Progenitor cell of endocrine pancreas (in vitro differentiated cells): ENCODE measurements at places on chromosomes 2 and 18. TPM values are rescaled to one million over a fixed set of nuclear protein-coding genes. Genes with fewer than 3 reads are reported as not detected.

DNA sequence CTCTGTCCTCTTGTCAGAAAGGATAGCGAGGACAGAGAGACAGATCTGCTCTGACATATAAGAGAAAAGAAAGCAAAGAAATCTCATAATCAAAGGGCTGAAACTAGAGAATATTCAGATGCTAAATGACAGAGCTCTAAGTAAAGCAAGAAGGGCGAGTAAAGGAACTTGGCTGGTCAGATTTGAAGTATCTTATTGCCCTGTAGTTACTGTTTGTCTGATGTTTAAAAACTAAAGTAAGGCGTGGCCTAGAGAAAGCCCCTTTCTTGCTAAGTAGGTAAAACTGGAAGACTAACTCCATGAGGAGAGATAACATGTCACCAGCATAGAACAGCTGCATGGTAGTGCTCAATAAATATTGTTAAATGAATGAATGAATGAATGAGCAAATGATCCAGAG lies 70.0 kb downstream of the CRACDL start:
- no peak overlapping the region for H3K27ac ChIP-seq
- no peak overlapping the region for H3K4me3 ChIP-seq
- H3K27me3 ChIP-seq = no peaks in the 10 kb centered on the region

DNA sequence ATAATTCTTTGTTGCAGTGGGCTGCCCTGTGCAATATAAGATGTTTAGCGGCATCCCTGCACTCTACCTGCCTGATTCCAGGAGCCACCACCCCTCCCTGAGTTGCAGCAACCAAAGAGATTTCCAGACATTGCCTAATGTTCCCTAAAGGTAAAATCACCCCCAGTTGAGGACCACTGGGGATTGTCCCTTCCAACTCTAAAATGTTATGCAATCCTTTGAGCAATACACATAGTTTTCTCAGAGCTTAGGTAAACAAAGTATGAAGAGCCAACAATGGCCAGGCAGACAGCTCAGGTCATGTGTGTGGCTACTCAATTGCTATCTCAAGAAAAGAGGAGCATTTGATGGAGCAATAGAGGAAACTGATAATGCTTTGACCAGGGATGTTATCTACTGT lies 87.0 kb downstream of the XDH start:
- no peak overlapping the region for H3K27ac ChIP-seq
- H3K4me1 ChIP-seq = peaks cover 7% of the 10 kb centered on the region
- DNase-seq = no peak
- no peak overlapping the region for H3K4me3 ChIP-seq
- peaks cover 21% of the 10 kb centered on the region for H3K27me3 ChIP-seq
- no peaks in the 10 kb centered on the region for H3K36me3 ChIP-seq

DNA sequence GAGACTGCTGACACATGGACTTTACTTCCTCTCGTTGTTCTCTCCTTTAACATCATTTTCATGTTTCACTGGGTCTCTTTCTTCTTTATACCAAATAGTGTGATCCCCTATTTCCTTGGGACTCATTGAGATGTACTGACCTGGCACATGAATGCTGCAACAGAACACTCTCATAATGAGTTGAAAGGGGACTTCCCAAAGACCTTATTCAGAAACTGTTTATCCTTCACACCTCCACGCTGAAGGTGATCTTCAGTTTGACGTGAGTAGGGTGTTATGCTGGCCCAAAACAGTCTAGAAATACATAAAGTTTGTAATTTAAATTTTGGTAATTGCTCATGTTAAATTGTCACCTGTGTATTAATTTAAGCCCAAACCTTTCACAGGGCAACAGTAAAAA lies 1096.8 kb upstream of the GYPC start:
- H3K4me1 ChIP-seq = peaks cover 3% of the 10 kb centered on the region
- no peak overlapping the region for H3K4me3 ChIP-seq
- no peaks in the 10 kb centered on the region for H3K27me3 ChIP-seq
- no peak overlapping the region for H3K27ac ChIP-seq
- no peak for DNase-seq
- H3K36me3 ChIP-seq = no peaks in the 10 kb centered on the region

- H3K27me3 ChIP-seq = no peaks in the 10 kb centered on the region
- peaks cover 21% of the 10 kb centered on the region for H3K36me3 ChIP-seq
- H3K27ac ChIP-seq = no peak overlapping the region
- DNase-seq = no peak
- no peaks in the 10 kb centered on the region for H3K4me1 ChIP-seq
- H3K4me3 ChIP-seq = no peak overlapping the region
Observed at GRCh38 chr2:196131384-196131937, 39.9 kb downstream of the STK17B start.

DNA sequence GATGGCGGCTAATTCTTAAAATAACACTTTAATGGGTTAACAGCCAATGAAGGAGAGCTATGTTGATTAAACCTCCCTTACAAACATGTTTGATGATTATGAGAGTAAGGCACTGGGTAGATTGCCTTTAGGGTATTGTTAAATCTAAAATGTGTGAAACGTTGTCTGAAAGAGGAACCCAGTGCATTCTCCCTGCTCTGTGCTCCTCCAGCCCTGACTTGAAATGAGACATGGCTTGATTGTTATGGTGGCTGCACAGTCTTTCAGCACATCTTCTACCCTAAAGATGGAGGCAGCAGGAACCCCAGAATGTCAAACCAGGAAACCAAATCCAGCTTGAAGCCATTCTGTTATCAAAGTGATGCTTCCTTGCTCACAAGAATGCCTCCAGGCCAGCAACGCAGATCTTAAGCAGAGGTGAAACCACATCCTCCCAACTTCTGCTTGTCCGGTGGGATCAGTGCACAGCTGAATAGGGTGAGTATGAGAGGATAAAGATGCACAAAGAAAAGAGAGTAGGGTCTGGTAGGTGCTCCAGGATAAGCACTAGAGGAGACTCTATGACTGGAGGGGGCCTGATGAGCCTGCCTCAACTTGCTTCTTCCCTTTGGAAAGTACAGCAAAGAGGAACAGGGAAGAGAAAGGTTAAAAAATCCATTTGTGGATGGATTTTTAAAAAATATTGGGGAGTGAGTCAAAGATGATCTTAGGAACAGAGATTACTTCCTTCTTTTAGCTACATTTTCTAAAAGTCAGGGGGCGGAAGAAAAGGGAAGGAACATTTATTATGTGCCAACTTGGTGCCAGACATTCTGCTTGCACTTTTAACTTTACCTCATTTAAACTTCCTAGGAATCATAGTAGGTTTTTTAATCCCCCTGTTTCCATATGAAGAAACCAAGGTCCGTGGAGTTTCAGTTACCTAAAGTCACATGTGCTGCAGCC lies 523.0 kb downstream of the TXNL1 start:
- H3K4me3 ChIP-seq = no peak overlapping the region
- H3K27ac ChIP-seq = no peak overlapping the region
- DNase-seq = no peak
- H3K36me3 ChIP-seq = no peaks in the 10 kb centered on the region
- H3K27me3 ChIP-seq = peaks cover 8% of the 10 kb centered on the region

DNA sequence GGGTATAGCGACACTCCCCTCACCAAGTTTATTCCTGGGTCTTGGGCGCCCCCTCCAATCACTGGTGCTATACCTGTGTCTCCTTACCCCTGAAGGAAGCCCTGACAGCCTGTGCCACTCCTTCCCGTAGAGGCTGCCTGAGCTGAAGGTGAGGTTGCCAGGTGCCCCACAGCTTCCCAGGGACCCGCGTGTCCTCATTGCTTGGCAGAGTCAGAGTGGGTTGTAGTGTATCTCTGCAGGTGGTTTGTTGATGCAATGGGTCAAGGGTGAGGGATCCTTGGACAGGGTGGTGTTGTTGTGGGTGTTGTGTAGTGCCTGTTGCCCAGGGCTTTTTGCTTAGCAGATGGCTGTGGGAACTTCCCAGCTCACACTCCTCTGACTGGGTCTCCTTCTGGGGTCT lies 438.7 kb upstream of the FSIP2 start:
- DNase-seq = no peak
- H3K27me3 ChIP-seq = no peaks in the 10 kb centered on the region
- no peaks in the 10 kb centered on the region for H3K36me3 ChIP-seq
- H3K4me1 ChIP-seq = no peaks in the 10 kb centered on the region
- H3K27ac ChIP-seq = no peak overlapping the region

- peaks cover 65% of the 10 kb centered on the region for H3K4me1 ChIP-seq
- no peak for DNase-seq
- H3K27me3 ChIP-seq = peaks cover 23% of the 10 kb centered on the region
- H3K36me3 ChIP-seq = no peaks in the 10 kb centered on the region
- peak overlapping the region; percentile 44 for H3K27ac ChIP-seq
Observed at GRCh38 chr2:236823963-236824362, 254.3 kb downstream of the ACKR3 start.

- H3K4me1 ChIP-seq = peaks cover 8% of the 10 kb centered on the region
- no peak overlapping the region for H3K27ac ChIP-seq
- no peaks in the 10 kb centered on the region for H3K27me3 ChIP-seq
- no peak for DNase-seq
Observed at GRCh38 chr2:36343606-36344005, 12.0 kb upstream of the CRIM1 start.

DNA sequence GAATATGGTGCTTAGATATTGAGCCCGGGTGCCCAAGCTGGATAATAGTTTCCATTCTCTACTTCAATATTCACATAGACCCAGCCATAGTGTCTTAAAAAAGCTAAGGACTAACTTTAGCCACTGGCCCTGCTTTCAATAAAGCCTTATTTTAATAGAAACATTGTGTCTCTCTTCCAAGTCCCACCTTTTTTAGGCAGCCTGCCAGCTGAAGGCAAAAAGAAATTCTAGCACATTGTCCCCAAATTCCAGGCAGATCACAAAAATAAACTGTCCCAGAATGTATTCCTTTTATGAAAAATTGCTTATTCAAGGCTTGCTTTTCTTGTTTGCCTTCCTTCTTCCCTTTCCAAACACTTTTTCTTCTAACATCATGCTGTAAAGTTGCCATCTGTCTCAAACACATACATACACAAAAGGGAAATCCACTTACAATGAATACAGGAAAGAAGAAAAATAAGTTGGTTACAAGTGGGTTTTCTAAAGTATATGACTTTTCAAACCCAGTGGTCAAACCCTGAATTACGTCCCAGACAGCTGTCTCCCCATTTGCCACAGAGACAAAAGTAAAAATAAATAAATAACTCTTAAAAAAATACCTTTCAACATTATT lies 778.5 kb downstream of the BCL11A start:
- no peak for DNase-seq
- no peaks in the 10 kb centered on the region for H3K27me3 ChIP-seq
- no peak overlapping the region for H3K27ac ChIP-seq

The TTC21B gene
- total RNA-seq = 34.5 and 36.9 TPM in 2 replicates

The APCDD1 gene
- 9.7 and 10.9 TPM in 2 replicates for total RNA-seq
